ENCODE measurements at places on chromosomes 2 and 18.

GRCh38 chr2:20542746-20543468 lies 96.0 kb downstream of the RHOB start:
- no peak for DNase-seq

GRCh38 chr2:230671117-230671516 lies 41.5 kb upstream of the CAB39 start:
- DNase-seq, result no peak

DNA sequence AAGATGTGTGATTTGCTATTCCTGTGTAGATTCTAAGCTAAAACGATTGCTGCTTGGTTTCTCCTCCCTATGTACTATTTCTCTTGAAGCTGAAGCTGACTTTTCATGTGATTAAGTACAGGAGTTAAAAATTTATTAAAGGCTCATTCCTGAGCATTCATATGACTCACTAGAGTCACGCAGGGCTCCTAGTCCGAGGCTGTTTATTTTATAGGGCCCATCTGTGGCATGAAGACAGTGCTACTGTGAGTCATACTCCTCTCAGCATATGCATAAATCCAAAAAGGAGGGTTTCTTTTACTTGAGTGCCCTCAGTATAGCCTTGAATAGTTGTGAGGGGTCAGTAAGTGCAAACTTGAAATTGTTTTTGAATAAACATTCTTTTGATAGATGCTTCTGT lies 378.8 kb downstream of the PTPRM start:
- no peak for DNase-seq

- no peak for DNase-seq
Measured at GRCh38 chr2:136245211-136245610, 127.3 kb upstream of the CXCR4 start.

GRCh38 chr2:119939915-119940314 lies 73.0 kb upstream of the EPB41L5 start:
- no peak for DNase-seq

- no peak for DNase-seq
Measured at GRCh38 chr18:46406539-46406932, 250.5 kb downstream of the LOXHD1 start.

All from liver (tissue), 10 donors.